ENCODE measurements at places on chromosomes 5 and 9. TPM values are rescaled to one million over a fixed set of nuclear protein-coding genes. Genes with fewer than 3 reads are reported as not detected.

DNA sequence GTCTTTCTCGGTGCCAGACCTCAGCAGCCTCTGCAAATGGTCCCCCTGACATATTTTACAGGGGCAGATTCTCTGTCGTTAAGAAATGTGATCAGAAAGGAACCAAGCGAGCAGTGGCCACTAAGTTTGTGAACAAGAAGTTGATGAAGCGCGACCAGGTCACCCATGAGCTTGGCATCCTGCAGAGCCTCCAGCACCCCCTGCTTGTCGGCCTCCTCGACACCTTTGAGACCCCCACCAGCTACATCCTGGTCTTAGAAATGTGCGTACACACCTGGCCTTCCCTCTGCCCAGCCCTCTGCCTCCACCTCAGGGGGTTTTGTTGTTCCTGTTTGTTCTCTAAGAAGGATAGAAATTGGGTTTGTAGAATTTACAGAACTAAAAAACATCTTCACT, 77.3 kb upstream of the OTULINL start:
- no peak for DNase-seq

DNA sequence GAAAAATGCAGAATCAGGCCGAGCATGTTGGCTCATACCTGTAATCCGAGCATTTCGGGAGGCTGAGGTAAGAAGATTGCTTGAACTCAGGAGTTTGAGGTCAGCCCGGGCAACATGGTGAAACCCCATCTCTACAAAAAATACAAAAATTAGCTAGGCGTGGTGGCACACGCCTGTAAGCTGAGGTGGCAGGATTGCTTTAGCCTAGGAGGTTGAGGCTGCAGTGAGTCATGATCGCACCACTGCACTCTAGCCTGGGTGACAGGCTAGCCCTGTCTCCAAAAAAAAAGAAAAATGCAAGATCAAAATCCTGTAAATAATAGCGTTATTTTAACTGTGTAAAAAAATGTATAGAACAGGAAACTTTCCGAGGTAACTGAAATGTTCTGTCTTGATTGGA, 39.4 kb downstream of the RNF44 start:
- no peak for DNase-seq

- DNase-seq = no peak
These were observed 360.4 kb upstream of the ACTBL2 start for GRCh38 chr5:57843059-57843367.

DNA sequence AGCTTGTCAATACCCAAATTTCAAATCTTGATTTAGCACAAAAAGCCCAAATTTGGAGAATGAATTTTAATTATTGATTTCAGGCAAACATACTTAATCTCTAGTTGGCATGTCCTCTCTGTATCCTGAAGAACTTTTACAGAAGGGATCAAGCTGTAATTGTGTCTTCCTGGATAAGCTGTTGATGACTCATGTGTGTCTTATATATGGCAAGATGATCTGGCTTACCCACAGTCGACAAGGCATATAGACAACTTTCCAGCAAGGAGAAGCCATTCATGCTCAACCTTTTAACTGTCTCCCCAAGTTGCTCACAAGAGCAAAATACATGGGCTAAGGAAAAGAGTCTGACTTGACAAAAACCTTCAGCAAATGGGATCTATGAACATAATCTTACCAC, 112.5 kb upstream of the SLCO6A1 start:
- no peak for DNase-seq

DNA sequence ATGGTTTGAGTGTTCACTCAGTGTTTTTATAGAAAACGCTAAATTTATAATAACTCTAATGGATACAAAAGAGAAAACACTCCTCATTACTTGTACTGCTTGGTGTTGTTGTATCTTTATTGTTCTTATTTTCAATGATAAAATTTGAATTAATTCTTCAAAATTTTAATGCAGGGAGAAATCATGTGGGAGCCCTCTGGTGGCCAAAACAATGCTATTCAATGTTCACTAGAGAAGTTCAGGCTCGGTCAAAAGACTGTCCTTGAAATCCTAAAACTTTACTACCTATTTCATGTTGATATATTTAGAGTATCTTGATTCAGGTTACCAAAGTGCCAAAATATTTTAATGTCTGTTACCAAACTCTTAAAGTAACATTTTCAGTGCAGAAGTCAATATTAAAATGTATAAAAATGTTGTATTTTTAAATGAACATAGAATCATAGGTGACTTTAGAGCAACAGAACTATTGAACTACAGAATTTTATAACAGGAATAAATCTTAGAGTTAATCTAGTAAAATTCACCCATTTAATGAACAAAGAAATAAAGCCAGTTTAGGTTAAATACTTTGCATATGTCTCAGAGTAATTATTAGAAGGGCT, 1259.8 kb downstream of the PTPRD start:
- DNase-seq = no peak

- no peak for DNase-seq
These were observed 1061.3 kb upstream of the DMAC1 start for GRCh38 chr9:8860925-8861324.

- DNase-seq = no peak
These were observed 3.4 kb upstream of the ABO start for GRCh38 chr9:133278161-133279114.

GRCh38 chr5:10747678-10748622, 13.1 kb downstream of the DAP start:
- no peak for DNase-seq

DNA sequence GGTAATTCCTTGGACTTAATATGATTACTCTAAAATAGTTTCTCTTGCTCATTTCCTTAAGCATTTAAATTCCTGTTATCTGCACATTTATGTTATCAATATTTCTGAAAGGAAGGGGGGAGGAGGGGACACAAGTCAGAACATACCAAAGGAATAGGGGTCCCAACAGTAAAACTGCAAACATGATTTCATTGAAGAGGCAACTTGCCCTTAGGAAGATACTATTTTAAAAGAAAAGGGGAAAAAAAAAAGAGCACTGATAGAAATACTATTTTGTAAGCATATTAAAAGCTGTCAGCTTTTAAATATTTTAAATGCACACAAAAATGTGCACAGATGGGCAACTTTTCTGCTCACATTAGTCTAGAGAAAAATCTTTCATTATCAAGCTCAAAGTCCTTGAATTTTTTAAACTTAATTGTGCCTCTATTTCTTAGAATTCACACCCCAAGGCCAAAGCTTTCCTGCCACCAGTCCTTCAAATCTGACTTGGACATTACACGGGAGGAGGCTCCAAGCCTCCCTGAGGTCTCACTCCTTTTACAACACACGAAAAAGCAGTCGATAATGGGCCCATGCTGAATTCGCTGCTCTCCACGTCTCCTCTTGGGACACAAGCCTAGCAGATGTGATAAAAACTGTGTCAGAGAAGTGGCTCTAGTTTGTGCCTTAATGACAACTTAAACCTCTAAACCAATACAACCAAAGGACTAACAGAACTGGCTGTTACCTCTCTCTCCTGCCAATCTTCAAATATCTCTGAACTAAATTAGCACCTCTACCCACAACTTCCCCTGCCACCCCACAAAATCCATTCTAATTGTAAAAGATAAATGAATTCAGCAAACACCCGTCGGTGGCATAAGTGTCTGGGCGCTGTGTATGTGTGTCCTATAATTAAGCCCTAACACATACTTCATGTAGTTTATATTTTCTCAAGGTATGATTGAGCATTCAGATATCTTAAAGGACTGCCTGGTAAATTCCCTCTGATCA, 154.3 kb downstream of the DENND1A start:
- DNase-seq = no peak

DNA sequence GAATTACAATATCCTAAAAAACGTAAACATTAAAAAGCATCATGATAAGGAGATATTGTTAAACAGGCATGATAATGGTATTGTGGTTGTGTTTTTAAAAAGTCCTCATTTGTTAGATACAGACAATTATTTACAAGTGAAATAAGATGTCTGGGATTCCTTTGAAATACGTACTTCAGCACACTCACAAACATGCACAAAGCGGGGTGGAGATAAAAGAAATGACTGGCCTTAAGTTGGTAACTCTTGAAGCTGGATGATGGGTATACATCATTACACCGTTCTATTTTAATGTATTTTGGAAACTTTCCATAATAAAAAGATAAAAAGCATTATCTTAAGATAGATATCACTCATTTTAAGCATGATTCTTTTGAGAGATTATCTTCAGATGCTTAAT, 1.0 kb downstream of the FAM200C start:
- no peak for DNase-seq

GRCh38 chr5:124418390-124418789, 328.0 kb downstream of the ZNF608 start:
- no peak for DNase-seq

GRCh38 chr5:68375540-68375939, 160.0 kb downstream of the PIK3R1 start:
- DNase-seq = no peak

DNA sequence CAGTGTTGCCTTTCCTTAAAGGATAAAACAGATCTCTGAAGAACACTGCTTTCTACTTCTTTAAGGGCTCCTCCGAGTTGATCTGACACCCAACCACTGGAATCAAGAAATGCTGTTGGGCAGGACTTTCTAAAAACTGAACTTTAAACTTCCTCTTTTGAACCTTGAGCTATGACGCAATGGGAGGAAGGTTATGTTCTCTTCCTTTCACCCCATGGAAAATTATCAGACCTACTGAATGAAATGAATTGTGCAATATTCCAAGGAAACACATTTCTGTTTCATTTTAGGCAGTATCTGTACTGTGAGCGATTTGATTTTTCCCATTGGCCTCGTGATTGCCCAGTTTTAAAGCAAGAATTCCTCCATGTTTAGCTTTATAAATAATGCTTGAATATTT, 206.0 kb upstream of the PRR16 start:
- DNase-seq = no peak

GRCh38 chr5:105922574-105922973, 1748.2 kb downstream of the EFNA5 start:
- no peak for DNase-seq

- DNase-seq = no peak
These were observed 22.0 kb downstream of the MYO10 start for GRCh38 chr5:16914108-16914435.

- no peak for DNase-seq
These were observed 556.8 kb downstream of the RAB3C start for GRCh38 chr5:59139695-59140094.

GRCh38 chr9:72635197-72635596, 113.8 kb downstream of the TMC1 start:
- DNase-seq = peak; percentile 70

DNA sequence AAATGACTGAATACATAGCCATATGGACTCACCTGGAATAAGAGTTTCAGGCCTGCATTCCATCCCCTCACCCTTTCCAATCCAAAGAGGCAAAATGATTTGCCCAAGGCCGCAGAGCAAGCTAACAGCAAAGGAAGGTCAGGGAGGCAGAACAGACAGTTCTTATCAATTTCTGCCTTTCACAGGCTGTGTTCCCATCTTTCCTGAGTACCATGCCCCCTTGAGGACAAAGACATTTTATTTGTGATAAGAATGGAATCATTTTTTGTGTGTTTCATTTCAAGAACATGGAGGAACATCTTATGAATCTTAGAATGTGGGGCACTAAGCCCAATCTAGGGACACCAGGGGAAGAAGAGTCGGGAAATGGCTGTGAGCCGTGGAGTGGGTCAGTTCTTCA, 13.9 kb downstream of the LHFPL2 start:
- DNase-seq = no peak

DNA sequence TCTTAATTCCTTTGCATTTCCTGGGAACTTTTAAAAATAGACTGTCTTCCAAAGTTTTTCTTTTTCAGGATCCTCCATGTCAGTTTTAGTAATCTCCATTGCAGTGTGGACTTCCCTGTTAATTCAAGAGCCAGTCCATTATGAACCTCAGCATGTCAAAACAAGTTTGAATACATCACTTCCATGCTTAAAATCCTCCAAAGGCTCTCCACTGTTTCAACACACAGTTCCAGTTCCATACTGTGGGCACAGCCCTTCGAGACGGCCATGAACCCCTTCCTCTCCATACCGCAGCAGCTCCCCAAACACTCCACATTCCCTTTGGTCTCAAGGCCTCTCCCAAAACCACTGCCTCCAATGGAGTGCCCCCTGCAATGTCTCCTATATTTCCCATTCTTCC, 19.5 kb downstream of the LIFR start:
- no peak for DNase-seq

DNA sequence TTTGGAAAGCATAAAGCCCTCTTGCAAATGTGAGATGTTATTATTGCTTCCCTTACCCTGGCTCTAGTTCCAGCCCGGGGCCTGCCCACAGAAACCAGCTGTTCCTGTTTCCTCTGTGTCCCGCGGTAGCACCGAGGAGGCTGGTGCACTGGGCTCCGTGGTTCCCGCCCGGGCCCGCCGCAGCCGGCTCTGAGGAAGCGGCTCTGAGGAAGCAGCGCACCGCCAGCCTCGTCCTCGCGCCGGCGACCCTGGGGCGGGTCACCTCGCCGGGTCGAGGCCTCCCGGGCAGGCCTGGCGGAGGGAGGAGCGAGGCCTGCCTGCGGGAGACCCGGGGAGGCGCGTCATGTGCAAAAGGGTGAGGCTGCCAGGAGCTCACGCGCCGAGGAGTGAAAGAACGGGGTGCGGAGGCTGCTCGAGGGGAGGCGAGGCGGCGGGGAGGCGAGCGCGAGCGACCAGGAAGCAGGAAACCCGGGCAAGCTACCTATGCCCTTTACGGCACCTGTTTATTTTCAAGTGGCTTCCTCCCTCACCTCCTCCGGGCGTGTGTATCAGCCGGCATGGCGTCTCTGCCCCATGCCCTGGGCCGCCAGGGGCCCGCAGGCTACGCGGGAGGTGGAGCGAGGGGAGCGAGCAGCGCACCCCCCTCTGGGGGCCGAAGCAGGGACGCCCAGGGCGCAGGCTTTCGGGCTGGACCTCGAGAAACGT, 61.3 kb upstream of the MEGF10 start:
- DNase-seq = peak; percentile 87

GRCh38 chr5:55534436-55535198, at the start of gene PLPP1:
Gene PLPP1 (minus strand): TSS chr5:55534964. CDS start chr5:55534629, 335 bp downstream.
- peak; percentile 96 for DNase-seq

GRCh38 chr9:68704814-68705530, at the start of gene PIP5K1B:
Gene PIP5K1B (plus strand): TSS chr9:68705240. CDS start chr9:68822615, 117,375 bp downstream.
- DNase-seq = peak; percentile 92

DNA sequence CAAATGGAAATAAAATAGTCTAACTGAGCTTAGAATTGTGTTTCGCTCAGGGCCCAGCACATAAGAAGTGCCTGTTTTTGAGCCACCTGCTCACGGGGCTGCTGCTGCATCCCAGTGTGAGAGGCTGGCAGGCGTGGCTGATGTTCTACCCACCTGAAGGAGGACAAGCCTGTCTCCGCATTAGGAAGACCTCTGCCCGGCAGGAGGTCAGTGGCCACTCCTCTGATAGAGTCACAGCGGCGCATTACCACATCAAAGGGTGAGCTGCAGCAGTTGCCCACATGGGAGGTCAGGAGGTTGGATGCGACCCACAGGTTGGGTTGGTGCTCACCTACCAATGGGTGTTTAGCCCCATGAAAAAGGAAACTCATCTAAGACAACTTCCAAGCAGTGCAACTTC, 3.7 kb upstream of the SLC6A7 start:
- DNase-seq = peak; percentile 85

The ST8SIA4 gene
- total RNA-seq = 23.3 TPM

The PCDHA11 gene
- 9.9 TPM for total RNA-seq

The OR13C9 gene
- not detected for total RNA-seq

The PCDHB2 gene
- total RNA-seq = 28.4 TPM

The GDNF gene
- 0.58 TPM for total RNA-seq

The NTRK2 gene
- 0.38 TPM for total RNA-seq

The PCDHA1 gene
- total RNA-seq = 0.26 TPM

The WDR31 gene
- total RNA-seq = 3.4 TPM

The EGFLAM gene
- 2.0 TPM for total RNA-seq

The HIGD2A gene
- total RNA-seq = 96.6 TPM

The LURAP1L gene
- total RNA-seq = 0.24 TPM

The BTNL8 gene
- total RNA-seq = not detected

The ADAMTS19 gene
- total RNA-seq = 26.2 TPM

The FAM221B gene
- not detected for total RNA-seq

The OR1Q1 gene
- not detected for total RNA-seq

The FAM120A gene
- total RNA-seq = 38.9 TPM

The LCN10 gene
- total RNA-seq = 0.86 TPM
